ENCODE measurements at places on chromosomes 3 and 15. TPM values are rescaled to one million over a fixed set of nuclear protein-coding genes. Genes with fewer than 3 reads are reported as not detected.

The GP9 gene
- total RNA-seq = not detected

The IQCB1 gene
- 13.3 TPM for total RNA-seq

The IGSF11 gene
- total RNA-seq = not detected

The NPAP1 gene
- total RNA-seq = not detected

The INKA1 gene
- total RNA-seq = 11.9 TPM

The TRIM59 gene
- total RNA-seq = 10.7 TPM

The ANKDD1A gene
- 11.7 TPM for total RNA-seq

The CYP8B1 gene
- not detected for total RNA-seq

The PTH1R gene
- total RNA-seq = 11.8 TPM

The SLC28A1 gene
- not detected for total RNA-seq

The GRAMD2A gene
- total RNA-seq = 0.12 TPM

The HPS3 gene
- 16.5 TPM for total RNA-seq

The IQSEC1 gene
- 19.8 TPM for total RNA-seq

The SERPINI2 gene
- total RNA-seq = not detected

The PARP3 gene
- 13.4 TPM for total RNA-seq

The NR2F2 gene
- total RNA-seq = 39.2 TPM

The ITIH4 gene
- not detected for total RNA-seq

The OSTN gene
- 5.2 TPM for total RNA-seq

The WDR73 gene
- total RNA-seq = 11.4 TPM

The CSTA gene
- 6.2 TPM for total RNA-seq

The MASP1 gene
- total RNA-seq = 1.7 TPM

The CDHR4 gene
- not detected for total RNA-seq

The POLQ gene
- 0.09 TPM for total RNA-seq

The CRABP1 gene
- total RNA-seq = not detected

The OR5K2 gene
- not detected for total RNA-seq

The TGM4 gene
- total RNA-seq = 0.17 TPM

The SERINC4 gene
- not detected for total RNA-seq

The SLC6A1 gene
- not detected for total RNA-seq

The PDCD7 gene
- 20.2 TPM for total RNA-seq

The LRTM1 gene
- total RNA-seq = not detected

The NAALADL2 gene
- total RNA-seq = 2.6 TPM

The SMAD3 gene
- total RNA-seq = 15.9 TPM

The AHSG gene
- total RNA-seq = not detected

The PROS1 gene
- total RNA-seq = 157 TPM

The MORC1 gene
- not detected for total RNA-seq

The SH3GL3 gene
- total RNA-seq = 1.3 TPM

The ALS2CL gene
- total RNA-seq = 0.35 TPM

The MUSTN1 gene
- total RNA-seq = not detected

The FBXL2 gene
- total RNA-seq = 13.1 TPM

The GP5 gene
- total RNA-seq = under 0.01 TPM

The WWTR1 gene
- total RNA-seq = 34.7 TPM

The TMEM207 gene
- total RNA-seq = not detected

The ALCAM gene
- 49.6 TPM for total RNA-seq

The GOLGA8R gene
- 1.2 TPM for total RNA-seq

The SST gene
- total RNA-seq = not detected

The KLHL6 gene
- total RNA-seq = not detected

The STRA6 gene
- 3.5 TPM for total RNA-seq

The TMEM108 gene
- total RNA-seq = 0.23 TPM

The PRSS50 gene
- total RNA-seq = not detected

The MINAR1 gene
- total RNA-seq = 0.70 TPM

The PIGZ gene
- 5.5 TPM for total RNA-seq

The EXOG gene
- total RNA-seq = 6.7 TPM

The PAK6 gene
- total RNA-seq = not detected
